ENCODE measurements at places on chromosomes 7 and 10. TPM values are rescaled to one million over a fixed set of nuclear protein-coding genes. Genes with fewer than 3 reads are reported as not detected.
A peak's percentile ranks its signal among the peaks of the same experiment; 100 is the strongest.

Gene CYP2C19
- not detected for total RNA-seq

Gene PRLHR
- not detected for total RNA-seq

Gene ACTL6B
- total RNA-seq: not detected

Gene WDR91
- 9.9 TPM for total RNA-seq

Gene UCMA
- total RNA-seq: 2.6 TPM

Gene STEAP1
- total RNA-seq: 5.5 TPM

- no peaks in the 10 kb centered on the region for H3K36me3 ChIP-seq
- no peak overlapping the region for H3K27ac ChIP-seq
- no peak overlapping the region for H3K4me3 ChIP-seq
- H3K4me1 ChIP-seq: no peaks in the 10 kb centered on the region
- H3K27me3 ChIP-seq: no peaks in the 10 kb centered on the region
- DNase-seq: peak; percentile 42
These were observed 12.7 kb upstream of the SNX8 start for GRCh38 chr7:2326951-2327350.

DNA sequence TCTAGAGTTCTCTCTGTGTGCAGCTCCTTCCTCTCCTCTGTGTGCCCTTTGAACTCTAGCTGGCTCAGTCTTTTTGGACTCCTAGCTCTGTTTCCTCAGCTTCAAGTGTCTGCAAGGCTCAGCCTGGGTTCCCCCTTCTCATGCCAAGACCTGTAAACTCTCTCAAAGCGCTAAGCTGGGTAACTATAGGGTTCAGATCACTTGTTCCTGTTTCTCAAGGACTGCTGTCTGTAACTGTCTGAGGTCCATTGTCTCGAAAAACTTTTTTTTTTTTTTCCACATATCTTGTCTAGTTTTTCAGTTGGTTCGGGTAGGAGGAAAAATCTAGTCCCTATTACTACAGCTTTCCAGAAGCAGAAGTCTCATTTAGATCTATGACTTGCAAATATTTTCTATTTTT, 46.6 kb upstream of the PPP1R17 start:
- no peak overlapping the region for H3K27ac ChIP-seq
- H3K4me1 ChIP-seq: peaks cover 3% of the 10 kb centered on the region
- DNase-seq: peak; percentile 9
- H3K36me3 ChIP-seq: no peaks in the 10 kb centered on the region
- no peak overlapping the region for H3K4me3 ChIP-seq

DNA sequence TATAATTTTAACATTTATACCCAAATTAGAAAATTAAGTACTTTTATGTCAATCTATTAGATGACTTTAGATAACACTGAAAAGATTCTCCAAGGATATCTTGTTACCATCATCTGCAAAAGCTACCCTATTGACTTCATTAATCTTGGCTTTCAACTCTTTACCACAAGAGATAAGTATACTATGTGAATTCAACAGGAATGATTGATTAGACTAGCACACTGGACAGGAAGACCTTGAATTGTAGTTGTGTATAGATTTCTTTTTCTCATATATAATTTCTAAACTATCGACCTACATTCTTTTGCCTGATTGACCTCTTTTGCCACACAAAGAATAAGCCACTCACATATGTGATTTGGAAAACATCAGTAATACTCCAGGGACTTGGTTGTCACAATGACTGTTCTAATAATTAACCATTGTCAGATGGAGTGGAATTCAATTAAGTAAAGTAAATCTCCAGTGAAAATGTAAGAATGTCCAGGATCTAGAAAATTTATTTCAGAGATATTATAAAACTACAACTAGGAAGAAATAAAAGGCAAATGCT, 1132.0 kb downstream of the SORCS1 start:
- no peak for DNase-seq
- H3K27ac ChIP-seq: no peak overlapping the region
- H3K4me1 ChIP-seq: no peaks in the 10 kb centered on the region
- no peaks in the 10 kb centered on the region for H3K36me3 ChIP-seq
- no peak overlapping the region for H3K4me3 ChIP-seq

GRCh38 chr10:4807761-4808507, 18.1 kb upstream of the AKR1E2 start:
- H3K36me3 ChIP-seq: no peaks in the 10 kb centered on the region
- no peaks in the 10 kb centered on the region for H3K4me1 ChIP-seq
- no peak overlapping the region for H3K27ac ChIP-seq
- H3K27me3 ChIP-seq: no peaks in the 10 kb centered on the region
- no peak overlapping the region for H3K4me3 ChIP-seq

GRCh38 chr10:5951167-5951711, 26.1 kb downstream of the IL15RA start:
- H3K27me3 ChIP-seq: no peaks in the 10 kb centered on the region
- H3K27ac ChIP-seq: no peak overlapping the region
- no peaks in the 10 kb centered on the region for H3K36me3 ChIP-seq
- DNase-seq: peak; percentile 27

- peak overlapping the region; percentile 94 for H3K27ac ChIP-seq
- H3K4me1 ChIP-seq: peaks cover 83% of the 10 kb centered on the region
- DNase-seq: no peak
- H3K36me3 ChIP-seq: no peaks in the 10 kb centered on the region
- no peak overlapping the region for H3K4me3 ChIP-seq
- H3K27me3 ChIP-seq: no peaks in the 10 kb centered on the region
These were observed 15.8 kb downstream of the PODXL start for GRCh38 chr7:131540491-131541162.

DNA sequence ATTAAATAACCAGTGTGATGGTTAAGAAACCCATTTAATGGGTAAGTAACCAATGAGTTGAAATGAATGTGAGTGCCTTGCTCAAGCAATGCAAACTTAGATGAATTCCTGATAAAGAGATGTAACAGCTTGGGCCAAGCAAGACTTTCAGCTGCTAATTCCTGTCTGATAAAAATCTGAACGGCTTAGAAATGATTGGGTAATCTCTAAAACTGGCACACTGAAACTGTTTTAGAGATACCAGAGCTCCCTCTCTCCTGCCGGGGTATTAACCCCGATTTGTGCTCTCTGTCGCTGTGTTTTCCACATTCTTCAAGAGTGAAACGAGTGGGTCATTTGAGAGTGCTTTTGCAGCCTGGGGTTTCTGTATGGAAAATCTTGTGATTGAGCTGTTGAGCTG, 534.9 kb upstream of the GALNT17 start:
- no peak overlapping the region for H3K27ac ChIP-seq
- DNase-seq: no peak
- H3K4me3 ChIP-seq: no peak overlapping the region
- no peaks in the 10 kb centered on the region for H3K36me3 ChIP-seq

DNA sequence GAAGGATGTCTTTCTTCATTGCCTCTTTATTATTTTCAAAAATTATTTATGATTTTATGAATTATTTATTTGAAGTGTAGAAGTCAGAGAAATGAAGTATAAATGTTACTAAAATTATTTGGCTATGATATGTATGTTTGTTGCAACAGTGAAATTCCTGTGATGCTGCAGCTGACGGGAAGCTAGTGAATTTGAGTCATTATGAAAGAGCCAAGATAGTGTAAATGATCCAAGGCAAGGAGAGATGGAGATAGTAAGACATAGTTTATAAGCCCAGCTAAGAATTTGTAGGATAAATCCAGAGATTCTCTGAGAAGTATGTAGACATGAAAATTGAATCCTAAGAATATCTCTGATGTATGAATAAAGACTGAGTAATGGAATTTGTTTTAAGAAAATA, 30.8 kb downstream of the CASD1 start:
- H3K4me3 ChIP-seq: no peak overlapping the region
- H3K27ac ChIP-seq: no peak overlapping the region
- peaks cover 7% of the 10 kb centered on the region for H3K36me3 ChIP-seq
- no peaks in the 10 kb centered on the region for H3K27me3 ChIP-seq
- H3K4me1 ChIP-seq: no peaks in the 10 kb centered on the region

DNA sequence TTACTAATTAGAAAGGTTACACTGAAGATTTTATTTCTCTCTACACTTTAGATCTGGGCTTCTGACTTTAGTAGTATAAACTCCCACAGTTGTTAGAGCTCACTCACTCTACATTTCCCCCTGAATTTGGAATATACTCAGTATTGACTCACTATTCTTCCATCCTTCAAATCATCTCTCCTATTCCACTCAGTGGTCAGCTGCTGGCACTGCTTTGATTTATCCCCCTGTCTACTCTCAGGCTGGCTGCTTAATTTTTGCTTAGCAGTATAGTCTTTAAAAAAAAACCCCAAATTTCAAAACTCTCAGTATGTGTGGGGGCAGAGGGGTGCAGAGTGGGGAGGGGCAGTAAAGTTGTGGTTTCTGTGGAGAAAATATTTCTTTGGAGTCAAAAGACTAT, 68.9 kb downstream of the CDK6 start:
- H3K27me3 ChIP-seq: no peaks in the 10 kb centered on the region
- no peak for DNase-seq
- H3K4me1 ChIP-seq: peaks cover 14% of the 10 kb centered on the region
- peaks cover 4% of the 10 kb centered on the region for H3K36me3 ChIP-seq
- H3K27ac ChIP-seq: no peak overlapping the region

GRCh38 chr7:38975944-38976392, 1.7 kb upstream of the POU6F2 start:
- H3K27me3 ChIP-seq: peaks cover 10% of the 10 kb centered on the region
- H3K4me1 ChIP-seq: no peaks in the 10 kb centered on the region
- H3K4me3 ChIP-seq: peak overlapping the region; percentile 23
- H3K36me3 ChIP-seq: no peaks in the 10 kb centered on the region
- peak; percentile 7 for DNase-seq

GRCh38 chr7:129161524-129162225, 17.2 kb downstream of the TSPAN33 start:
- H3K27ac ChIP-seq: no peak overlapping the region
- H3K27me3 ChIP-seq: no peaks in the 10 kb centered on the region
- H3K4me1 ChIP-seq: peaks cover 6% of the 10 kb centered on the region
- no peak overlapping the region for H3K4me3 ChIP-seq

GRCh38 chr10:67668448-67668847, 27.5 kb downstream of the CTNNA3 start:
- H3K4me1 ChIP-seq: no peaks in the 10 kb centered on the region
- no peak for DNase-seq
- H3K4me3 ChIP-seq: no peak overlapping the region
- H3K27ac ChIP-seq: no peak overlapping the region

DNA sequence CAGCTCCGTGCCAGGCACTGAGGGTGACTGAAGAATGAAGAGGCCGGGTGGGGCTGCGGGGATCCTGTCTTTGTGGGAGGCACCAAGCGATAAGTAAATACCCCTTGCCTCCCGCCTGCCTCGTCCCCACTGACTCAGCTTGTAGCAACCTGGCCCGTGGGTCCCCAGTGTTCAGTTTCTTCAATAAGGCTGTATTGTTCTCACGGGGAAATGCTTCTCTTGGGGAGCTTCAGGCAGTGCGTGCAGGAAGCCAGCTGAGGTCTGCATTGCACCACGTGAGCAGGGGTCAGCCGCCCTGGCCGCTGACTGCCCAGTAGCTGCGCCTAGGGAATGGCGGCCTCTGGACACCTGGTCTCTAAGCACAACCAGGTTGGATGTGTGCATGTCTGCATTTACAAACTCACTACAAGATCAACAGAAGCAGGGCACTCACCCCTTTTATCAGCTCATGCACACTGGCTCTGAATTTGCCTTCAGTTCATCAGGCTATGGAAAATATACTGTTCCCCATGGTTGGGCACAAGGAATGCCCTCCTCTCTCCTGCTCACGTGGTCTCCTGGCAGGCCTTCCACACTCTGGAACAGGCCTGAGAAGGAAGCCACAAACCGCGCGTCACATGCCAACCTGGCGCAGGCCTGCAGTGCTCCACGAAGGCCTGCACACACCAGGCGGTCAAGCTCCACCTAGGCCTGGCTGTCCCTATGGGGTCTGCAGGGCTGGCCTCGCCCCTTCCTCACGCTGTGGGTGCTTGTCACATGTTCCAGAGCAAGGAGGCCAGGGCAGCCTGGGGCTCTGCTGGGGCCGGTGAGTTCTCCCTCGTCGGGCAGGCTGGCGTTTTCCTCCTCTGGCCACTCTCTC, 135.7 kb upstream of the RNF32 start:
- H3K27me3 ChIP-seq: no peaks in the 10 kb centered on the region
- H3K4me1 ChIP-seq: no peaks in the 10 kb centered on the region
- H3K27ac ChIP-seq: no peak overlapping the region
- no peaks in the 10 kb centered on the region for H3K36me3 ChIP-seq
- no peak overlapping the region for H3K4me3 ChIP-seq

DNA sequence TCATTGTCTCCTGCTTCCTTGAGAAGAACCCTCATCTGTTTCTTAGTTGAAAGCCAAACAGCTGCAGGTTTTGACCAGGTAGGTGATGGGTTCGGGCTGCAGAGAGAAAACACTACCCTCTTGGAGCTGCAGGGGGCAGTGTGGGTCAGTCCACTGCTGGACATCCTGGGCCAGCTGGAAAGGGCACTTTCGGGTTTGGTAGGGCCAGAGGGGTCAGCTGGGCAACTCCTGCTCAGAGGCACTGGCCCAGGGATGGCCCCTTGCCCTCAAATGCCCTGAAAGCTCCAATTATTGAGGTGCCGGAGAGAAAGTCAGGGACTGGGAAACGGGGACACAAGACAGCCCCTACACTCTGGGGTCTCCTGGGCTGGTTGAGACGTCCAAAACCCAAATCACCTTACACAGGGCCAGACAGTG, 90.7 kb downstream of the MKI67 start:
- H3K27me3 ChIP-seq: no peaks in the 10 kb centered on the region
- H3K4me3 ChIP-seq: no peak overlapping the region
- no peaks in the 10 kb centered on the region for H3K4me1 ChIP-seq
- H3K27ac ChIP-seq: no peak overlapping the region
- DNase-seq: no peak

- H3K27ac ChIP-seq: no peak overlapping the region
- H3K36me3 ChIP-seq: no peaks in the 10 kb centered on the region
- no peak overlapping the region for H3K4me3 ChIP-seq
- no peaks in the 10 kb centered on the region for H3K27me3 ChIP-seq
- H3K4me1 ChIP-seq: no peaks in the 10 kb centered on the region
These were observed 60.0 kb downstream of the RAPGEF5 start for GRCh38 chr7:22296916-22297315.

DNA sequence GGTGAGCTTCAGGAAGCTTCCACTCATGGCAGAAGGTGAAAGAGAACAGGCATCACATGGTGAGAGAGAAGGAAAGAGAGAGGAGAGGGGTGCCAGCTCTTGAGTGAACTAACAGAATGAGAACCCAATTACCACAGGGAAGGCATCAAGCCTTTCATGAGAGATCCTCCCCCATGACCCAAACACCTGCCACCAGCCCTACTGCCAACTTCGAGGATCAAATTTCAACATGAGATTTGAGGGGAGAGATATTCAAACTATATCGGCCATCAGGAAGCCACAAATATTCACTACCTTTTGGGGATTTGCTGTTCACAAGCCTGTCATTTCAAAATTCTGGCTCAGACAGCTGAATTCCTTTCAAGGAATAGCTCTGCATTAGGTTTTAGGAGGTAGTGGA, 39.9 kb upstream of the SMNDC1 start:
- H3K27me3 ChIP-seq: peaks cover 7% of the 10 kb centered on the region
- H3K4me1 ChIP-seq: peaks cover 4% of the 10 kb centered on the region
- no peak overlapping the region for H3K27ac ChIP-seq
- H3K4me3 ChIP-seq: no peak overlapping the region
- DNase-seq: peak; percentile 33

DNA sequence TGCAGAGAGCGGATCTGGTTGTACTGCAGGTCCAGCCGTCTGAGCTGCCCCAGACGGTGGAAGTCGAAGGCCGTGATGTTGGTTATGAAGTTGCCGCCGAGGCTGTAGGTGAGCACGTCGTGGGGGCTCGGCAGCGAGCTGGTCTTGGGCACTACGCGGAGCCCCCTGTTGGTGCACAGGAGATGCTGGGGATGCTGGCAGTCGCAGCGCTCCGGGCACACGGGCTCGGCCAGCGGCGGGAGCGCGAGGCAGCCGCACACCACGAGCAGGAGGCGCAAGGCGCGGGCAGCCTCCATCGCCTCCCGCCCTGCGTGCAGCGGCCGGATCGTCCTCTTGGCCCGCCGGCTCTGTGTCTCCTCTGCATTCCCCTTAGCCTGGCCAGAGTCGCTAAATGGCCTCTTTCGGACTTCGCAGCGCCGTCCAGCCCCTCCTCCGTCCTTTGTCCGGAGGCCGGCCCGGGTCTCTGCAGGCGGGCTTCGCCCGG, 337 bp downstream of the TRIL start:
- H3K27me3 ChIP-seq: peaks cover 16% of the 10 kb centered on the region
- peak overlapping the region; percentile 75 for H3K4me3 ChIP-seq
- DNase-seq: no peak
- peaks cover 43% of the 10 kb centered on the region for H3K4me1 ChIP-seq

Measured in muscle of leg (tissue), 16 donors.